GM23338 (cell line): ENCODE measurements at places on chromosomes 1 and 21. TPM values are rescaled to one million over a fixed set of nuclear protein-coding genes. Genes with fewer than 3 reads are reported as not detected.

- no peak for DNase-seq
These were observed 132.2 kb downstream of the GLUL start for GRCh38 chr1:182259229-182259872.

DNA sequence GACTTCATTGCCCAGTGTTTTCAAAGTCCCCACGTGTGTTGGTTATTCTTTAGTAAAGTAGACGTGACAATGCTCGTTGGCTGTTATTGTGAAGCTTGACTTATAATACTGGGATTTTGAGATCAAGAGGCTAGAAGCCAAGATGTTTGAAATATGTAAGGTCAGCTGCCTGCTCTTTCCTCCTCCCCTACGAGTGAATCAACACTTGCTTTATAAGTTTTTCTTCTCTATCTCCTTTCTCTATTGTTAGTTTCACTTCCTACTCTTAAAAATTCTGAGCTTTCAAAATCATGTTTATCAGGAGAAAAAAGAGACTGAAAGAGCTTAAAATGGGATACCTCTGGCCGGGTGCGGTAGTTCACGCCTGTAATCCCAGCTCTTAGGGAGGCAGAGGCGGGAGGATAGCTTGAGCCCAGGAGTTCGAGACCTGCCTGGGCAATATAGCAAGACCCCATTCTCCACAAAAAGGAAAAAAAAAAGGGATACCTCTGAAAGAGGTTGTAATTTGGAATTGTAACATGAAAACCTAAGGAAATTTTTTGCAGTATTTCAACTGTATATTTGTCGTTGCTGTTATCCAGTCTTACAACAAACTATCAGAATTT lies 72.0 kb downstream of the EPB41 start:
- DNase-seq, result no peak

GRCh38 chr21:45156459-45156858 lies 82.1 kb downstream of the ADARB1 start:
- DNase-seq, result no peak

- no peak for DNase-seq
These were observed 1.4 kb downstream of the EIF4G3 start for GRCh38 chr1:21175324-21175669.

- no peak for DNase-seq
These were observed 5.2 kb upstream of the KCNAB2 start for GRCh38 chr1:6040444-6040843.

DNA sequence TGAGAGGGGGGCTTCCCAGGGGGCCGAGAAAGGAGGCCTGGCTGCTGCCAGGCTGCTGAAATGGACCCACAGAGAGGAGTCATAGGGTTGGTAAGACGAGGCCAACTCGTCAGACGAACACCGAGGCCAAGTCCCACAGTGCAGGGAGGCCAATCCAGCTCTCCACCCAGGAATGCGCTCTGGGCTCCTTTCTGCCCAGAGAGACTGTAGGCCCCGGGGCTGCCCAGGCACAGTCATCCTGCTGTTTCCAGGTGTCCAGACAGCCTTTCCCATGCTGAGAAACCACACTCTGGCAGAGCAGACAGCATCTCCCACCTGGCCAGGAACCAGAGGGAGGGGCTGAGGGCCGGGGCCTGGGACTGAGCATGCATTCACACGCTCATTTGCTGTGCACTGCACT lies 26.7 kb upstream of the RSPO1 start:
- no peak for DNase-seq

Gene CLCA4
- total RNA-seq, result not detected in 2 replicates

- DNase-seq, result no peak
These were observed 45.1 kb downstream of the TRPM2 start for GRCh38 chr21:44398499-44398898.

GRCh38 chr1:173114346-173114745 lies 63.6 kb upstream of the TNFSF18 start:
- no peak for DNase-seq

Gene MCOLN2
- 10.0 and 10.9 TPM in 2 replicates for total RNA-seq
